ENCODE measurements at places on chromosomes 1 and 21.

DNA sequence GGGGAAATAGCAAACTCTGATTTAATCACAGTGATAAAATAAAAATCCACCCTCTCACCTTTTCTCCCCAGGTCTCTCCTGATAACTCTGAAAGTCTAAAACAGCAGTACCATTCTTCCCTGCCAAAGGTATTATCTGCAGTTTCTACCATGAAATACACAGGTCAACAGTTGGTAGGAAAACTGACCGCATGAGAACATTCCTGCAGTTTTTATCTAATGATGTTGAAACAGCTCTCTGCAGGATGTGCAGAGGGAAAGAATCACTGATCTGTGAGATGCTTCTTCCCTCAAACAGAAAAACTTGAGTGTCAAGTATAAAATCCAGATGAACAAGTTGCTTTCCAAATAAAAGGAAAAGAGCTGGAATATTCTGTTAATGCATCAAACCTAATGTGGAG is 39.1 kb downstream of the KCNJ6 start:
- H3K36me3 ChIP-seq, result no peaks in the 10 kb centered on the region
- H3K4me1 ChIP-seq, result no peaks in the 10 kb centered on the region
- no peak overlapping the region for H3K4me3 ChIP-seq
- peaks cover 7% of the 10 kb centered on the region for H3K27me3 ChIP-seq
- no peak for DNase-seq

GRCh38 chr1:184212649-184213314 is 161.3 kb downstream of the TSEN15 start:
- no peak overlapping the region for H3K27ac ChIP-seq
- no peak for DNase-seq
- H3K36me3 ChIP-seq, result no peaks in the 10 kb centered on the region
- H3K4me1 ChIP-seq, result no peaks in the 10 kb centered on the region

DNA sequence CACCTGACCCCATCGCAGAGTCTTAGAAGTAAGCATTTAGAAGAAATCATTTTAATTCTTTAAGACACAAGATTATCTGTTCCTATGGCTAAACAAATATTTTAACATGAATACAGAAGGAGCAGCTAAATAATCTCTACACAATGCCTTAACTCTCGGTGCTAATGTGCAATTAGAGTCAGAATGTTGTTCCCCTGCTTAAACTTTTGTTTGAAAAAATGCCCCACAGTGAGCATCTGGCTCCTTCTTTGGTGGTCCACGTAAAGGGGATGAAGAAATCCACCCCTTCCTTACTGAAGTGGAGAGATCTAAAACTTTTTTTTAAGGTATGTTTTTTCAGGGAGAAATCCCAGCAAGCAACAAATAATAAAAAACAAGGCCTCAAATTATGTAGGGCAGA is 55.2 kb downstream of the SLC45A1 start:
- H3K36me3 ChIP-seq, result peaks cover 8% of the 10 kb centered on the region
- H3K27me3 ChIP-seq, result no peaks in the 10 kb centered on the region
- H3K27ac ChIP-seq, result no peak overlapping the region
- H3K4me1 ChIP-seq, result no peaks in the 10 kb centered on the region

DNA sequence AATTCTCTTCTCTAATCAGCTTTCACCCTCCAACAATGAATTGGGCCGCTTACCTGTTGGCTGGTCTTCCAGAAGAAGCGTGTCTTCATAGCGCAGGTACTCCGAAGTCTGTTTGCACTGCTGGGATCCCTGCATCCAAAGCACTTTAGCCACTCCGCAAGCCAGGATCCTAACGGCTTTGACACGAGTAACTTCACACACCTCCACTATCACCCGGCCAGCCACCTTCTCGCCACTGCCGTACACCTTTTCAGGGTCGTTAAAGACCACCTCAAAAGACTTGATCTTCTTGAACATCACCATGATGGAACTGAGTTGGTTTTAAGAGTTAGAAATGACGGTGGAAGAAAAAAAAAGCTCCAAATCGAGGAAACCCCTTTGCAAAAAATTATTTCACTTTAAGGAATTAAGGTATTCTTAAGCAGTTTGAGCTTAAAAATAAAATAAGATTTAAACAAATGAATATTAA is 381 bp downstream of the TXNIP start:
- peak overlapping the region; percentile 82 for H3K27ac ChIP-seq
- H3K36me3 ChIP-seq, result peaks cover 36% of the 10 kb centered on the region
- no peaks in the 10 kb centered on the region for H3K27me3 ChIP-seq
- peaks cover 46% of the 10 kb centered on the region for H3K4me1 ChIP-seq

DNA sequence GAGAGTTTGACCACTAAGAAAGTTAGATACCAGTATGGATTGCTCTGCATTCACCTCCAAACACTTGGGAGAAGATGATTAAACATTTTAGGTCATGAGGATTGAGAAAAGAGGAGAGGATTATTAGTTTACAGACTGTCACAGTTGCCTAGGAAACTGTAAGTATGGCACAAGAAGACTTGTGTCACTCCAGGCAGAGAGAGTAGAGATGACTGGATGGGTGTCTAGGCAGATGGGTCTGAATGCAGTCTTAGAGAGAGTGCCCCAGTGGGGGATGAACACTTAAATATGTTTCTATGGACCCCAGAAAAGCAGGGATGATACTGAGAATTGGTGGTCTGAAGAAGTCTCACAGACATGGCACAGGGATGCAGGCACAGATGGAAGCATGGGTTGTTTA is 477.6 kb upstream of the B3GALT2 start:
- H3K4me3 ChIP-seq, result no peak overlapping the region
- H3K27ac ChIP-seq, result no peak overlapping the region

GRCh38 chr1:172838680-172839313 is 179.9 kb downstream of the FASLG start:
- H3K4me3 ChIP-seq, result no peak overlapping the region
- no peak for DNase-seq
- H3K36me3 ChIP-seq, result no peaks in the 10 kb centered on the region
- peak overlapping the region; percentile 46 for H3K27ac ChIP-seq

GRCh38 chr1:186327331-186327730 is 47.7 kb downstream of the TPR start:
- H3K4me3 ChIP-seq, result no peak overlapping the region
- H3K27me3 ChIP-seq, result no peaks in the 10 kb centered on the region
- H3K36me3 ChIP-seq, result no peaks in the 10 kb centered on the region

DNA sequence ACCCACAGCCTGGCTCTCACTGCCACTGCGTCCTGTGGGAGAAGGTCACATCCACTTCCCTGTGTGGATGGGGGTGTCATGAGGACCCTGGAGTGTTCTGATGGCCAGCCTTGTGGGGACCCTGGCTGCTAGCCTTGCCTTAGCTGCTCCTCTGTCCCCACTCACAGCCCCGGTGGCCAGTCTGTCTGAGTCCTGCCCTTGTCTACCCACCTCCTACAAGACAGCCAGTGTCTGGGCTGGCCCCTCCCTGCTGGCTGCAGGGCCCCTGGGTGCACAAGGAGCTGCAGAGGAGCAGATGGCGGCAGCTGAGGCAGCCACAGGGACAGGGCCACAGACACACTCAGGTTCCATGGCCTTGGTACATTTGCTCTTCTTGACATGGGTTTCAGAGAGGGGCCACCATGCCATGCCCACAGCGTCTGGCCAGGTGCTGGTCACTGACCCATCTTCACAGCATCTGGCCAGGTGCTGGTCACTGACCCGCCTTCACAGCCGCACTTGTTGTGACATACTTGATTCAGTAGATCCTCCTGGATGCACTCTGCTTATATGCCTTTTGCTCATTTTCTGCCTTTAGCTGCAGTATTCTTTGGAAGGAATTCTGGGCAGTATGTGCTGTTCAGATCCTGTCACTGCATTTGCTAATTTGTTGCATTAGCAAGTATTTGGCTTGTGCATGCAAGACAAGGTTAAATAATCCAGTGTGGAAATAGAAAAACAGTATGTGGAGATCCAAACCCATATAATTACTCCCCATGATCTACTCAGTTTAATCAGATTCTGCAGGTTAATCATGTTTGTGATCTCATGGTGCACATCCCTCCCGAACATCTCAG is 157.8 kb downstream of the PCBP3 start:
- no peak overlapping the region for H3K4me3 ChIP-seq
- no peaks in the 10 kb centered on the region for H3K36me3 ChIP-seq
- H3K4me1 ChIP-seq, result no peaks in the 10 kb centered on the region
- peaks cover 12% of the 10 kb centered on the region for H3K27me3 ChIP-seq
- no peak for DNase-seq

GRCh38 chr1:211326528-211327345 is at the start of gene TRAF5:
Gene TRAF5, plus strand, starts transcription at chr1:211326833. Its CDS starts 26,407 bp downstream, at chr1:211353240.
- no peak for DNase-seq
- H3K27me3 ChIP-seq, result no peaks in the 10 kb centered on the region
- no peaks in the 10 kb centered on the region for H3K36me3 ChIP-seq
- H3K27ac ChIP-seq, result peak within 1 kb of the TSS; percentile 84
- peaks cover 27% of the 10 kb centered on the region for H3K4me1 ChIP-seq

- peaks cover 7% of the 10 kb centered on the region for H3K4me1 ChIP-seq
- H3K27ac ChIP-seq, result no peak overlapping the region
- H3K4me3 ChIP-seq, result no peak overlapping the region
- DNase-seq, result no peak
- H3K36me3 ChIP-seq, result no peaks in the 10 kb centered on the region
- no peaks in the 10 kb centered on the region for H3K27me3 ChIP-seq
Measured at GRCh38 chr1:107941531-107941930, 23.4 kb downstream of the VAV3 start.

DNA sequence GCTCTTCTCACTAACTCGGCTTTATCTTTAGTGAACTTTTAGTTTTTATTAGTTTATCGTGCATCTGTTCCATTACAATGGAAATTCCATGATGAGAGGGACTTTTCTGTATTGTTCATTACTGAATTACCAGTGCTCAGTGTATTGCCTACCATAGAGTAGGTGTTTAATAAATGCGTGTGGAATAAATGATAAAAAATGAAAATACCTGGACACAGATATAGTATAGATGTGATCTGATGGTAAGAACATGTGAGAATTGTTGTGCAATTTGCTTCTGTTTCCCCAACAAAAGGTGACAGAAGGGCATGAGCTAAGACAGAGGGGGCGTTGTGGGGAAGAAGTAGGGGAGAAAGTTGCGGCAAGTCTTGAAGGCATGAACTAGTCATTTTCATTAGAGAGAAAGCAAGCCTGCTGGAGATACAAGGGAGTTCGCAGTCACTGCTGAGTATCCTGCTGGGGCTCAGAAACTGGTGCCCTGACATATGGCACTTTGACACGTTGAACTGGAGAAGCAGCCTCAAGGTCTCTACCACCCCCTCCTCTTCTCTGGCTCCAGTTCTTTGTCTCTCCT is 5.6 kb upstream of the COG2 start:
- no peak for DNase-seq
- H3K4me1 ChIP-seq, result peaks cover 2% of the 10 kb centered on the region
- H3K27ac ChIP-seq, result no peak overlapping the region
- H3K4me3 ChIP-seq, result no peak overlapping the region

GRCh38 chr1:183247484-183247883 is 61.4 kb downstream of the LAMC2 start:
- no peak overlapping the region for H3K4me3 ChIP-seq
- no peaks in the 10 kb centered on the region for H3K27me3 ChIP-seq
- no peak for DNase-seq
- no peaks in the 10 kb centered on the region for H3K4me1 ChIP-seq
- H3K27ac ChIP-seq, result no peak overlapping the region
- H3K36me3 ChIP-seq, result no peaks in the 10 kb centered on the region

DNA sequence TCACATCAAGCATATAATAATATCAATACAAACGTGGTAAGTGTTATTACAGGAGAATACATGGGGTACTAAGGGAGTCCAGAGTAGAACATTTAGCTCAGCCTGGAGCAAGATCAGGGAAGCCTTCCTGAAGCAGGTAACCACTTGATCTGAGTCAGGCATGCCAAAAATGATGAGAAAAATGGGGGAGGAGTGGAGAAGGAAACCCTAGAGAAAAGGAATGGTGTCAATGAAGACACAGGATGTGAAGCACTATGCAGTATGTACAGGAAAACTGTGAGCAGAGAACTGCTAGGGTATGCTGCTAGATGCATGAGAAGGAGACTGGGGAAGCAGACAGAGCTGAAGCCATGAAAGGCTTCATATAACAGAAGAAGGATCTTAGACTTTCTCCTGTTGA is 84.7 kb downstream of the NOTCH2 start:
- H3K36me3 ChIP-seq, result peaks cover 14% of the 10 kb centered on the region
- H3K4me3 ChIP-seq, result no peak overlapping the region
- no peaks in the 10 kb centered on the region for H3K27me3 ChIP-seq
- H3K27ac ChIP-seq, result no peak overlapping the region
- H3K4me1 ChIP-seq, result peaks cover 6% of the 10 kb centered on the region

- DNase-seq, result no peak
- H3K36me3 ChIP-seq, result no peaks in the 10 kb centered on the region
- H3K4me1 ChIP-seq, result no peaks in the 10 kb centered on the region
Measured at GRCh38 chr1:22711071-22711470, 432 bp downstream of the EPHB2 start.

GRCh38 chr1:240811256-240811655 is 199.3 kb upstream of the GREM2 start:
- no peak overlapping the region for H3K27ac ChIP-seq
- no peak overlapping the region for H3K4me3 ChIP-seq
- no peaks in the 10 kb centered on the region for H3K27me3 ChIP-seq
- H3K36me3 ChIP-seq, result no peaks in the 10 kb centered on the region
- no peak for DNase-seq
- H3K4me1 ChIP-seq, result no peaks in the 10 kb centered on the region

GRCh38 chr1:7574121-7575040 is 196.7 kb upstream of the VAMP3 start:
- DNase-seq, result no peak
- H3K36me3 ChIP-seq, result no peaks in the 10 kb centered on the region
- no peak overlapping the region for H3K27ac ChIP-seq
- H3K27me3 ChIP-seq, result no peaks in the 10 kb centered on the region

- no peaks in the 10 kb centered on the region for H3K27me3 ChIP-seq
- no peak overlapping the region for H3K27ac ChIP-seq
- H3K4me1 ChIP-seq, result no peaks in the 10 kb centered on the region
Measured at GRCh38 chr1:213256438-213257087, 205.5 kb downstream of the RPS6KC1 start.

DNA sequence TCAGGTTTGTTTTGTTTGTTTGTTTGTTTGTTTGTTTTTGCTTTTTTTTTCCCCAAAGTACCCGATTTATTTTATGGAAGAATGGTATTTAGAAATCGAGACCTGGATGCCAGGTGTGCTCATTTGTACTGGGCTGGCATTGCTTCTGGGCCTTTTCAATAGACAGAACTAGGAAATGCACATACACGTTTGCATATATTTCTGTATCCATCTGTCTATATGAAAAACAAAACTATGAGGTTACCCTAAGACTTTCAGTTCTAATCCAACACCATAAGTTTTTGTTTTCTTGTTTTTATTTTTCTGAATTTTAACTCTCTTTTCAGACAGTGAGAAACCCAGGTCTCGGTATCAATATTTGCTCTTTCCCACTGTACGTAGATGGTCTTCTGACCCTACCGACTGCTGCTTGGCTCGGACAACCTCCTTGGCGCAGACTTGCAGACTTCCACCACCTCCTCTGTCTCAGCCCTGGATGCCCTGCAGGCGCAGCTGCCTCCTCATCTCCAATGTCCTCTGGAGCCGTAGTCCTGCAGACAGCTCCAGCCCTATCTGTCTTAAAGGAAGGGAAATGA is 171.7 kb downstream of the NEK7 start:
- H3K27me3 ChIP-seq, result no peaks in the 10 kb centered on the region
- no peak overlapping the region for H3K4me3 ChIP-seq
- DNase-seq, result no peak
- no peak overlapping the region for H3K27ac ChIP-seq
- H3K36me3 ChIP-seq, result no peaks in the 10 kb centered on the region

Data from T-cell (primary cell).